Cardiac muscle cell (in vitro differentiated cells and primary cell): ENCODE measurements at places on chromosomes 11 and 22.

DNA sequence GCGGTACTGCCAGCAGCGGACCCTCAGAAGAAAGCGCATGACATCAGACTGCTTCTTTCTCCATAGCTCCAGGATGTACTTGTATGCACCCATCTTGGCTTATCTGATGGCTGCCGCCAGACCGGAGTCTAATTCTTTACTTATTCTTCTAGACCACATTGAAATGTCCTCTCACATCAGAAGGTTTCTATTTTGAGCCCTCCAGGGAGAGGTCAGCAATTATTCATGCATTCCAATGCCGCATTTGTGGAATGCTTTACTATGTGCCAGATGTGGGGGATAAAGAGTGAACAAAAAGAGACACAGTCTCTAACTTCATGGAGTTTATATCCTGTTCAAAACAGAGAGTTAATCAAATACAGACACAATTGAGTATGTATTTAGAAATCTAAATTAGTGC lies 230.1 kb downstream of the MIAT start:
- H3K27ac ChIP-seq = peak overlapping the region; percentile 95
- H3K4me1 ChIP-seq = peaks cover 20% of the 10 kb centered on the region
- H3K4me3 ChIP-seq = no peak overlapping the region
- H3K36me3 ChIP-seq = no peaks in the 10 kb centered on the region
- DNase-seq = peak; percentile 84

GRCh38 chr11:27046956-27047355 lies 6.3 kb downstream of the BBOX1 start:
- no peaks in the 10 kb centered on the region for H3K36me3 ChIP-seq
- H3K4me3 ChIP-seq = no peak overlapping the region
- DNase-seq = no peak
- no peaks in the 10 kb centered on the region for H3K27me3 ChIP-seq

DNA sequence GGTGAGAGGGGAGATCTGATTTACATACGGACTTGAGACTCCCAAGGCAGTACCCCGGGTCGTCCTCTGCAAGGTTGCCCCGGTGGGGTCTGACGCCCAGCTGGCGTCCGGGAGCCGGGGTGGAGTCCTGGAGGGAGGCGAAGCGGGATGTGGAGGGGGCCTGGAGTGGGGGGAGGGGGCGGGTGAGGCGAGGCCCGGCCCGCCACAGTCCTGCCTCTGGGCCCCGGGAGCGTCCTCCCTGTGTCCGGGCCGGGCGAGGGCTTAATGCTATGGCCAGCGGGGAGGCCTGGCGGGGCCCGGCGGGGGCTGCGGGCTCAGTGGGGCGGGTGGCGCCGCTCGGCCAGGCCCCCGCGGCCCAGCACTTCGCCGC lies 2.4 kb upstream of the MYBPC3 start:
- H3K36me3 ChIP-seq = peaks cover under 1% of the 10 kb centered on the region
- peak overlapping the region; percentile 24 for H3K4me3 ChIP-seq
- DNase-seq = no peak
- H3K4me1 ChIP-seq = peaks cover 47% of the 10 kb centered on the region
- peak overlapping the region; percentile 96 for H3K27ac ChIP-seq

DNA sequence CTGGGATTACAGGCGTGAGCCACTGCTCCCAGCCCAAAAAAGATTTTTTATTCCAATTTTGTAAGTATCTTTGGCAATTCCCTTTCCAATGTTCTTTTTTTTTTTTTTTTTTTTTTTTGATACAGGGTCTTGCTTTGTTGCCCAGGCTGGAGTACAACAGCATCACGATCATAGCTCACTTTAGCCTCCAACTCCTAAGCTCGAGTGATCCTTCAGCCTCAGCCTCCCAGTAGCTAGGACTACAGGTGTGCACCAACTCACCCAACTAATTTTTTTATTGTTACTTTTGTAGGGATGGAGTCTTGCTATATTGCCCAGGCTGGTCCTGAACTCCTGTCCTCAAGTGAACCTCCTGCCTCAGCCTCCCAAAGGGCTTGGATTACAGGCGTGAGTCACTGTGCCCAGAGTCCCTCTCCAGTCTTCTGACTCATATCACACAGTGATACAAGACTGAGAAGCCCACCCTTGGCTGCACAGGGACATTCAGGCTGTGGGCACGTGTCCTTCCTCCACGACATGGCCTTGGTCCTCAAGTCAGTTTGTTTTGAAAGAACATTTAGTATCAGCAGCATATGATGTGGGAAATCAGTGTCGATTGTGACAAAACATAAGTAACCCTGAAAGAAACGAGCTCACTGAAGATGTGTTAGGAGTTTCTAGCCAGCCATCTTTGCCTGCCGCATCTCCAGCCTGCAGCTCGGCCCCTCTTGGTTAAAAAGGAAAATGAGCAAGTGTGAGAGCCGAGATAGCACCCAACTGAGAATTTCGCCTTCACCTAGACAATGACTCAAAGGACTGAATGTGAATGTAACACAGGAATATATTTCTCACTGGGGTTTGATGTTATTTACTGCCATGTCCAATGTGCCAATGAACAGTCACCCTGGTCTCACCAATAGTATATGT lies 175.5 kb downstream of the MN1 start:
- no peaks in the 10 kb centered on the region for H3K27me3 ChIP-seq
- no peaks in the 10 kb centered on the region for H3K4me1 ChIP-seq
- DNase-seq = no peak
- no peak overlapping the region for H3K4me3 ChIP-seq
- H3K36me3 ChIP-seq = no peaks in the 10 kb centered on the region
- no peak overlapping the region for H3K27ac ChIP-seq

DNA sequence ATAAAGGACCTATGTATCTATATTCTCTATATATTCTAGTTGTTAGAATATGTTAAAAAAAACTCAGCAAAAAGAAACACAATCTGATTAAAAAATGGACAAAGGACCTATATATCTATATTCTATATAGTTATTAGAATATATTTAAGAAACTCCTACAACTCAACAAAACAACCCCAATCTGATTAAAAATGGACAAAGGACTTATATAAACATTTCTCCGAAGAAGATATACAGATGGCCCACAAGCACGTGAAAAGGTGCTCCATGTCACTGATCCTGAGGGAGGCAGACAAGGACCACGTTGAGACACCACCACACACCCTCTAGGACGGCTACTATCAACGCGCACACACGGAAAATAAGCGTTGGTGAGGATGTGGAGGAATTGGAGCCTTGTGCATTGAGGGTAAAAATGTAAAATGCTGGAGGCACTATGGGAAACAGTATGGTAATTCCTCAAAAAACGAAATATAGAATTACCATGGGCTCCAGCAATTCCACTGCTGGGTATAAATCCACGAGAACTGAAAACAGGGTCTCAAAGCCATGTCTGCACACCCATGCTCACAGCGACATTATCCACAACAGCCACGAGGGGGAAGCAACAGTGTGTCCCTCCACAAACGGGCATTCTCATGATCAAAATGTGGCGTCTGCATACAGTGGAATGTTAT lies 22.7 kb downstream of the YPEL1 start:
- H3K36me3 ChIP-seq = no peaks in the 10 kb centered on the region
- DNase-seq = peak; percentile 86
- H3K4me1 ChIP-seq = peaks cover 4% of the 10 kb centered on the region

- no peak overlapping the region for H3K27ac ChIP-seq
- no peak overlapping the region for H3K4me3 ChIP-seq
- no peaks in the 10 kb centered on the region for H3K36me3 ChIP-seq
- H3K27me3 ChIP-seq = no peaks in the 10 kb centered on the region
- H3K4me1 ChIP-seq = no peaks in the 10 kb centered on the region
Measured at GRCh38 chr22:47174671-47175112, 412.2 kb downstream of the TBC1D22A start.

GRCh38 chr11:71948314-71949027 lies 19.6 kb downstream of the RNF121 start:
- H3K27ac ChIP-seq = peak overlapping the region; percentile 0
- H3K4me1 ChIP-seq = no peaks in the 10 kb centered on the region
- no peaks in the 10 kb centered on the region for H3K27me3 ChIP-seq
- no peaks in the 10 kb centered on the region for H3K36me3 ChIP-seq

GRCh38 chr11:7671347-7672215 lies 1.7 kb downstream of the CYB5R2 start:
- no peak overlapping the region for H3K4me3 ChIP-seq
- peaks cover 19% of the 10 kb centered on the region for H3K27me3 ChIP-seq
- H3K4me1 ChIP-seq = no peaks in the 10 kb centered on the region
- DNase-seq = no peak
- H3K36me3 ChIP-seq = no peaks in the 10 kb centered on the region
